ENCODE measurements at places on chromosomes 5 and 9.

- DNase-seq, result no peak
These were observed 90.4 kb upstream of the ANKRD55 start for GRCh38 chr5:56323505-56323904.

- no peak for DNase-seq
These were observed 24.0 kb downstream of the VLDLR start for GRCh38 chr9:2645569-2645968.

- no peak for DNase-seq
These were observed 246.1 kb downstream of the MSX2 start for GRCh38 chr5:174970502-174970901.

DNA sequence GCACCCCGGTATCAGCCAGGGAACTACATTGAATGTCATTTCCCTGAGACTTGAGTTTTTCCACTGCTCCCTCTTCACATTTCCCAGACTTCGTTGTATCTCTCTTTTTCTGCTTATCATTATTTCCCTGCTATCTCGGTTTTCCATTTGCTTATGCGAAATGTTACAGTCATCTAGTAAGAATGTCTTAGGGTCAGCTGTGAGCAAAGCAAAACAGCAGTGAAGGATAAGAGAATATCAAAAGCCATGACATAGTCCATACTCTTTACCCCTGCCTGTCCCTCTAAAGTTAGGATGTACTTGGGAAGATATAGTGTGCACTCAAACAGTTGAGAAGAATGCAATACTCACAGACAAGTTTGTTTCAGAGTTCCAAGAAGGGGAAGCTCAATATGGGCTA lies 88.7 kb downstream of the ITGA1 start:
- DNase-seq, result no peak

DNA sequence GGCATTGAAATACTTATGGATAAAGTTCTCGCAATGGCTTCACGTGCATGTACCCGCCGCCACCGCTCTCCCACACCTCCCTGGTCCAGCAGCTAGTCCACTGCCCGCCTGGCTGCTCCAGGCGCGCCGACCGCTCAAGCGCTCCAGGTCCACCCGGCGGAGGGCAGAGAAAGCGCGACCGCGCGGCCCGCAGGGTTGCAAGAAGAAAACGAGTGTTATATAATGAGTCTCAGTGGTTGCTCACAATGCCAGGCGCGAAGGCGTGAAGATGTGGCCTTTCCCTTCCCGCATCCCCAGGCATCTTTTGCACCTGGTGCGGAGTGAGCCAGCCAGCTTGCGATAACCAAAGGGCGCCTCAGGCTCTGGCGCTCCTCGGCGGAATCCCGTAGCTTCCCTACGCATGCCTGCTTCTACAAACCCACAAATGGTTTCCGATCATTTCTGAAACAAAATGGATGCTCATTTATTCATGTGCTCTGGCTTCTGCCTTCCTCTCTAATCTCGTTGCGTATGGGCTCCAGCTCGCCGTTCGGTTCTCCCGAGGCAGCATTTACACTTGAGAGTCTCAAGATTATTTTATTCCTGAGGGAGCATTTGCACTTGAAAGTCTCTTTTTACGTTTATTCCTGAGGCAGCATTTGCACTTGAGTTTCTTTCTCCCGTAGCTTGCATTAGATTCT lies 25.7 kb downstream of the CDKN2A start:
- DNase-seq, result no peak

GRCh38 chr5:127518319-127518621 lies 830 bp downstream of the PRRC1 start:
- no peak for DNase-seq

DNA sequence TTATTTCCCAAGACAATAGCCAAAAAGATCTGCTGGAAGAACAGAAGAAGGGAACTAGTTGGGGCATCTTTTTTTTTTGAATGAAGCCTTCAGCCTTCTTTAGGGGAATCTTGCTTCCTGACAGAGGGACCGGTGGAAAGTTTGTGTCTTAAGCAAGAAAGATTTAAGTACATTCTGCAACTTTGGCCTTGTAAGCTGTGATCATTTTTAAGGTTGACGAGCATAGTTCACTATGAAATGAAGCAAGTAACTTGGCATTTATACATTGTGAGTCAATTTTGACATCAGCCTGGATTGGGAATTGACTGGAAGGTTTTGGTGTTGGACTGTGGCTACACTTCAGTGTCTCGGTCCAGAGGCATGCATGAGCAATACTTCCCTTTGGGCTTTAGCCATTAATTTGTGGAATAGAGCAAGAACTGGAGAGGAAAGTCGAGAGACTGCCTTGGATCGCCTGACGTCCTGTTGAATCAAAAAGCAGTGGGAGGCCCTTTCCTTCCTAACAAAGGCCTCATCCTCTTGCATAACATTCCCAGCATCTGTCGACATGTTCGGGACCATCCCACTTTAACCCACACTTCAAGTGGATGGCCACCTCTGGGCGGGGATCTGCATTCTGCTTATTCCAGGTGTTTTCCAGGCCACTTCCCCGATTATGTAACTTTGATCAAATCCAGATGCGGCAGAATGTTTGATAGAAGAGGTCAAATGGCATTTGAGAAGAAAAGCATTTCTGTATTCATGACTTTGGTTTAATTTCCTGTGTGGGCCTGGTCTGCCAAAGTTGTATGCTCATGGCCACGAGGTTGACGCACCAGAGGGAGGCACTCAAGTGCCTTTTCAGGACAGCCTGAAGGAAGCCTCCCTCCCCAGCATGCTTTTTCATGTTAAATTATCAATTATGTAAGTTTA lies 12.5 kb downstream of the ABL1 start:
- DNase-seq, result peak; percentile 65

- DNase-seq, result no peak
These were observed 71.8 kb downstream of the NRG2 start for GRCh38 chr5:139971202-139971725.

DNA sequence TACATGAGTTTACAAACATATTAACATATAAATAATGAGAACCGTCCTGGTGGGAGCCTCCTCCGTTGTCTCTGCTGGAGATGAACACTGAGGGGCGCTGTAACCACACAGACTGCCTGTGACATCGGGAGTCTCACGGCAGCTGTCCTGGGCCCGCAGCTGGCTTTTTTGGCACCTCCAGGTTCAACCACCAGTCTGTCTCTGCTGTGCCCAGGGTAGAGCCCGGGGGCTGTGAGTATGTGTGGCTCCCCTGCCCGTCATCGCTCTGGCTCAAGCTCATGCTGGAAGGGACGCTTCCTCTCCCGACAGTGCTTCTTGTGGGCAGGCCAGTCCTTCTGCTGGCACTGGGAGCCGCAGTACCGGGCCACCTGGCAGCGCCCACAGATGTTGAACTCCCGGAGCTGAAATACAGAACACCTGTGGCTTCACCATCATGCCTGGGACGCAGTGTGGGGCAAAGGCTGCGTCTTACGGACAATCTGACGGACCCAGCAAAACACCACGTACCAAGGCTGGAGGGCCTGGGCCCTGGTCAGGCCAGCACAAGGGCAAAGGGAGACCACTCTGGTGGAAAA lies 3.6 kb upstream of the DPH7 start:
- DNase-seq, result peak; percentile 31

DNA sequence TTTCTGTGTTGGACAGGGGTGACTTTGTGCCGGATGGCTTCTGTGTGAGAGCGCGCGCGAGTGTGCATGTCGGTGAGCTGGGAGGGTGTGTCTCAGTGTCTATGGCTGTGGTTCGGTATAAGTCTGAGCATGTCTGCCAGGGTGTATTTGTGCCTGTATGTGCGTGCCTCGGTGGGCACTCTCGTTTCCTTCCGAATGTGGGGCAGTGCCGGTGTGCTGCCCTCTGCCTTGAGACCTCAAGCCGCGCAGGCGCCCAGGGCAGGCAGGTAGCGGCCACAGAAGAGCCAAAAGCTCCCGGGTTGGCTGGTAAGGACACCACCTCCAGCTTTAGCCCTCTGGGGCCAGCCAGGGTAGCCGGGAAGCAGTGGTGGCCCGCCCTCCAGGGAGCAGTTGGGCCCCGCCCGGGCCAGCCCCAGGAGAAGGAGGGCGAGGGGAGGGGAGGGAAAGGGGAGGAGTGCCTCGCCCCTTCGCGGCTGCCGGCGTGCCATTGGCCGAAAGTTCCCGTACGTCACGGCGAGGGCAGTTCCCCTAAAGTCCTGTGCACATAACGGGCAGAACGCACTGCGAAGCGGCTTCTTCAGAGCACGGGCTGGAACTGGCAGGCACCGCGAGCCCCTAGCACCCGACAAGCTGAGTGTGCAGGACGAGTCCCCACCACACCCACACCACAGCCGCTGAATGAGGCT lies at the start of gene ADRB2:
ADRB2 (plus strand) TSS at position 559 of the 686 bp plus-strand sequence. CDS start 221 bp downstream, outside the sequence.
- peak; percentile 96 for DNase-seq

- DNase-seq, result no peak
These were observed 43.9 kb downstream of the PDCD1LG2 start for GRCh38 chr9:5554254-5554653.

- DNase-seq, result no peak
These were observed 51.5 kb downstream of the AGXT2 start for GRCh38 chr5:34996261-34996660.
